ENCODE measurements at places on chromosomes 4 and X. TPM values are rescaled to one million over a fixed set of nuclear protein-coding genes. Genes with fewer than 3 reads are reported as not detected.

GRCh38 chr4:173025131-173025530 is 143.5 kb upstream of the GALNT7 start:
- no peaks in the 10 kb centered on the region for H3K27me3 ChIP-seq
- no peak overlapping the region for H3K4me3 ChIP-seq
- H3K4me1 ChIP-seq: peaks cover 8% of the 10 kb centered on the region
- H3K27ac ChIP-seq: no peak overlapping the region

SPACA5 gene
- total RNA-seq: not detected

DNA sequence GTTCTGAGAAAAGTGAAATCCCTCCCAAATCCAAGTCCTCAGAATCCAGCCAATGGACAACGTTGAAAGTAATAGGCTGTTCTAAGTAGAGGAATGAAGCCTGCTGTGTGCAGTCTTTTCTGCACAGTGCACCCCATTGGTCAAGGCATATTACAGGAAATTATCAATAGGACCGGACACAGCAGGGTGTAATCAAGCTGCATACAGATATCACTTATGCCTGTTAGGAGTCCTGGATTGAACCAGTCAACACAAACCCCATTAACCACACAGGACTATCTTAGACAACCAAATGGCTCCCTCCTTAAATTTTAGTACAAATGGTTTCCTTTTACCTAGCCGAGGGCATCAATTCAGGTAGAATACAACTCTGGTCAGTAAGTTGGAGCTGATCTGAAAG is 34.2 kb upstream of the MAGEA8 start:
- no peaks in the 10 kb centered on the region for H3K27me3 ChIP-seq
- DNase-seq: no peak
- no peaks in the 10 kb centered on the region for H3K4me1 ChIP-seq
- no peak overlapping the region for H3K4me3 ChIP-seq

GRCh38 chrX:127552571-127552970 is 499.6 kb downstream of the ACTRT1 start:
- H3K4me3 ChIP-seq: no peak overlapping the region
- DNase-seq: no peak
- H3K36me3 ChIP-seq: no peaks in the 10 kb centered on the region
- H3K27me3 ChIP-seq: no peaks in the 10 kb centered on the region
- no peak overlapping the region for H3K27ac ChIP-seq

GRCh38 chr4:177185151-177185550 is 124.5 kb upstream of the NEIL3 start:
- H3K27ac ChIP-seq: no peak overlapping the region
- DNase-seq: no peak
- H3K27me3 ChIP-seq: no peaks in the 10 kb centered on the region
- H3K4me3 ChIP-seq: no peak overlapping the region

PFKFB1 gene
- total RNA-seq: not detected

USP17L25 gene
- not detected for total RNA-seq

DNA sequence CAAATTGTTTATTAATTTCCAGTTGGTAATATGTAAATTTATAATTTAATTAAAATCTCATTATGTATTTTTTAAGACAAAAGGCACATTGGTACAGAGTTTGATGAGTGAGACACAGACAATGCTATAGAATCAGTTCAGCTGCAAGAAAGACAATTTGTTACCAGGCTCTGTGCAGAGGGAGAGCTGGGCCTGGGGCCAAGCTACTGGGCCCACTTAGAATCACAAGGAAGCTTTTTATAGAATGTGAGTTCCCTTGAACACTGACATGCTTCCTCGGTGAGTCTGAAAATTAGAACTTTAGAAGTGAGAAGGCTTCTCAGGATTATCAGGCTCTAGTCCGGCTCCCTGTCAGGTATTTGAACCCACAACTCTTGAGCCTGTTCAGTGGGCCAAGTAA is 129.0 kb downstream of the AFF2 start:
- peak; percentile 10 for DNase-seq
- H3K4me3 ChIP-seq: no peak overlapping the region
- H3K27me3 ChIP-seq: no peaks in the 10 kb centered on the region
- H3K4me1 ChIP-seq: no peaks in the 10 kb centered on the region

- H3K27ac ChIP-seq: no peak within 1 kb of the TSS
- no peak for DNase-seq
- H3K4me1 ChIP-seq: no peaks in the 10 kb centered on the region
- peaks cover 49% of the 10 kb centered on the region for H3K27me3 ChIP-seq
- no peak within 1 kb of the TSS for H3K4me3 ChIP-seq
These were observed at the start of gene OTOP1 for GRCh38 chr4:4226606-4227438. OTOP1 (minus strand) TSS chr4:4226929; CDS start chr4:4226864, 65 bp downstream.

DNA sequence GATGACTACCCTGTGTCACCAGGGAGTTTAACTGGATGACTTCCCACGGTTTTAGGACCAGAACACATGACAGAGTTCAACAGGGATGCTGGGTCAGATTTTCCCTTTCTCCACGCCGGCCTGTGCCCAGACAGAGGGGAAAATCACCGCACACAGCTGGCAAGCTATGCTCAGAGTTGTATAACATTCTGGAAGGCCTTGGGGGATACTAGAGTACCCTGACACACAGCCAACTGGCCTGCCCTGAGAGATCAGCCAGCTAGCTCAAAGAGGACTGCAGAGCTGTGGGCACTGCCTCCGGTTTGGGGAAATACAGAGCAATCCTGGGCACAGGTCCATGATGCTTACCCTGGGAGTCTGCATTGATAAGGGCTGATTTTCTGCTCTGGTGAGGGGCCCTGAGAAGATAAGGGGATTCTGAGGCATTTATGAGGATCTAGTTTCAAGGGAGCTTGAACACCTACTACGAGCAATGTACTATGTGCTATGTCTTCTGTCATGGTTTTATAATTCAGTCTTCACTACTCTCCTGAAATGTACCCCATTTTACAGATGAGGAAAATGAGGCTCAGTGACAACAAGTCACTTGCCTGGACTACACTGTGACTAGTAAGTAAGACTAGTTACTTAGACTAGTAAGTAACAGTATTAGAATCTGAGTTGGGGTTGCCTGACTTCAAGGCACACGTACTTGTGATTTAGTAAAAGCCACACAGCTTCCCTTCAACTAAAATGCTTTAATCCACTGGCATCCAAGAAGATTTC is 14.7 kb downstream of the C4orf54 start:
- H3K36me3 ChIP-seq: no peaks in the 10 kb centered on the region
- peak; percentile 79 for DNase-seq
- peak overlapping the region; percentile 56 for H3K27ac ChIP-seq
- H3K4me3 ChIP-seq: no peak overlapping the region
- peaks cover 19% of the 10 kb centered on the region for H3K4me1 ChIP-seq

- no peak overlapping the region for H3K27ac ChIP-seq
- no peak overlapping the region for H3K4me3 ChIP-seq
- H3K4me1 ChIP-seq: no peaks in the 10 kb centered on the region
- no peak for DNase-seq
These were observed 376.6 kb upstream of the ATOH1 start for GRCh38 chr4:93451954-93452353.
